Amniotic epithelial cell (primary cell): ENCODE measurements at places on chromosomes 2 and 18.

DNA sequence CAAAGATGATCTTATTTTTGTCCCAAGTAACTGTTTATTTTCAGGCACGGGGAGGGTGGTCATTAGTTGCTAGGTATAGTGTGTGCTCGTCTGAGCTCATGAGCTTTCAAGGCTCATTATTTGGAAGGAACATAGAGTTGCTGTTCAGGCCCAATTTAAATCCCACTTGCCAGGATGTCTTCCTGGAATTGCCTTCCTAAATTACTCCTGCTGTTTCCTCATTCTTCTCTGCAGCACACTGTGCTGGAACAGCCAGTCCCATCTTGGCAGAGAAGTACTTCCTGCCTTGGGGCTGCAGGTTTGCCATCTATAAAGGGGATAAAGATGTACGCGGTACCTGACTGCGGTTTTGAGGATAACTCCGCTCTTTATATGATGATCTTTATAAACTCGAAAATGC lies 37.3 kb downstream of the GREB1 start:
- no peak for DNase-seq

- DNase-seq, result no peak
Observed at GRCh38 chr2:127681288-127681804, 6.0 kb upstream of the LIMS2 start.

DNA sequence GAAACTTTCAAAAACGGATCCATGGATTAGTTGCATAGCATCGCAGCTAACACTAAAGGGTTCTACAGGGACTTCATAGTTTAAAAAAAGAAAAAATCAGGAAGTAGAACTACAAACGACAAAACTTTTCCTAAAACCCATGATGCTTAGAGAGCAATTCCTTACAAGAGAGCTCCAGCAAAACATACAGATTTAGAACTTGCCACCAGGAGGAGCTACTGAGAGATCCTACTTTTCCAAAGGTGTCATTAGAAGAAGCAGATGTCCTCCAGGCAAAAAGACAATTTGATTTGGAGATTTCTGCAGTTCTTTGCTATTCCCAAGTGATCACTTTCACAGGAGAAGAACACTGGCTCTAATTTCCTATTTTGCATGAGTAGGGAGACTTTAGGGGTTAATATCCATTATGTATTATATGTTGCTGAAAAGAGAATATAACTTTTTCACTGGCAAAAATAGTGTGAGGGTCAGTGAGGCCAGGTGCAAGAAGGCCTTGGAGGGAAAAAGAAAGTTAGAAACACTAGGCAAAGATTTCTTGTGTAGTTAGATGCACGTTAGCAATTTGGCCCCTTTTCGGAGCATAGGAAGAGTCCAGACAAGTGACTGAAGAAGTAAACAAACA lies 436.2 kb downstream of the SUCLG1 start:
- DNase-seq, result peak; percentile 15

- DNase-seq, result no peak
Observed at GRCh38 chr2:180979749-180980105, 678 bp upstream of the UBE2E3 start.

DNA sequence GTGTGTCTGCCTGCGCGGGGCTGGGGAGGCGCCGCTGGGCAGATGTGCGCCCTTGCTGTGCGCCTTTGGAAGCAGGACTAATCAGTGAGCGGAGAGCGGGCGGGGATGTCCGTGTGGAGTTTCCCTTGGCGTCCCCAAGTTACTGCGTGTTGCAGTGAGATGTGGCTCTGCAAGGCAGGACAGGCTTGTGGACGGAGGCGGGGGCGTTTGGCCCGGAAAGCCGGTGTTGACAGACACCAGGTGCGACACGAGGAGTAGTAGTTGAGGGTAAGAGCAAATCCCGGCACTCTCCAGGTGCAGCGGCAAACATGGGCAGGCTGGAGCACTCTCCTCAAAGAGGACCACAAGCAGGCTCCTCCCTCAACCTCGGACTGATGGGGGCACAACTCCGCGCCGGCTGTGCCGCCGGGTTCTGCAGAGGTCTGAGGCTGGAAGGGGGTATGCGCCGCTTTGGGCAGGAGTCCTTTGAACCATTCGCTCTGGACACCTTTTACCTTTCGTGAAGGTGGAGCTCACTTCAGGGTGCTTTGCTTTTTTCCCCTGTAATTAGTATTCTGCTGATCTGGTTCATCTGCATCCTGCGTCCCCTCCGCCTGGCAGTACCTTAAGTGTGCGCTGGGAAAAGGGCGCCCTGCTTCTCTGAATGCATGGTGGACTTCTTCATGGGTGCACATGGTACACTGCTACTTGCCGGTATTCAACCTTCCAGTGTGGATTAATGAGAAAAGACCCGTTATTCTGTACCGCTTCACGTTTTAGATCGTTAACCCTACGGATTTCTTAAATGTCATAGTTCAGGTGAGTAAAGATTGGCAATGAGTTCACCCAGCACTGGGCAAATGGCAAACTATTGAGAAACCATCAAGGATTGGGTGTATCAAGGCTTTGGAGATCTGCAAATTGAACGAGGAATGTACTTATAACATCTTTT lies 608 bp downstream of the CDH7 start:
- no peak for DNase-seq

DNA sequence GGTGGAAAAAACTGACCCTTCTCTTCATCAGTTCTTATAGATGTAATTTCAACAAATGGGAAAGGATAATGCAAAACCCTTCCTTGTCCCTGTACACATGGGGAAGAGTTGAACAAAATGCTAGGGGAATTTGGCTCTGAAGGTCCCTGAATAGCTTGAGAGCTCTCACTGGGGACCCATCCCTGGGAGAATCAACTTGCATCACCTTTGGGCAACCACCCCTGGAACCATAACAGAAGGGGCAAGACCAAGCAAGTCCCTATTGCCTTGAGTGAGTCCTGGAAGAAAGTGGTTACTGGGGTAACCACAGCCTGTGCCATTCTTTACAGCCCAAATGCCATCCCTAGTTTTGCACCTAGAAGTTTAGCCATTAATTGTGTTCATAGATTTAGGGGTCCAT lies 52.2 kb upstream of the B3GNT2 start:
- DNase-seq, result no peak

DNA sequence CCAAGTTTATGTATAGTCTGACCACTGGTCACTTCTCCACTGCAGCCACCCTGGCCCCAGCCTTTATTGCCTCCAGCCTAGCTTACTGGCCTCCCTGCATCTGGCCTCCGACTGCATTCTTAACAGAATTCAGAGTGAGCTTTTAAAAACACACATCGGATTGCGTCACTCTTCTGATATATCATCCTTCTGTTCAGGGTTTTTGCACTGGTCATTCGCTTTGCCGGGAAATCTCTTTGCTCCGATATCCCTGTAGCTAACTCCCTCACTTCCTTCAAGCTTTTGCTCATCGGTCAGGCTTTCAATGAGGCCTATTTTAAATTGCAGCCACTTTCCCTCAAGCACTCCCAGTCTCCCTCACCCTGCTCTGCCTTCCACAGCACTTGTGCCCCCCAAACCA lies 101.6 kb upstream of the DLX2 start:
- peak; percentile 82 for DNase-seq

DNA sequence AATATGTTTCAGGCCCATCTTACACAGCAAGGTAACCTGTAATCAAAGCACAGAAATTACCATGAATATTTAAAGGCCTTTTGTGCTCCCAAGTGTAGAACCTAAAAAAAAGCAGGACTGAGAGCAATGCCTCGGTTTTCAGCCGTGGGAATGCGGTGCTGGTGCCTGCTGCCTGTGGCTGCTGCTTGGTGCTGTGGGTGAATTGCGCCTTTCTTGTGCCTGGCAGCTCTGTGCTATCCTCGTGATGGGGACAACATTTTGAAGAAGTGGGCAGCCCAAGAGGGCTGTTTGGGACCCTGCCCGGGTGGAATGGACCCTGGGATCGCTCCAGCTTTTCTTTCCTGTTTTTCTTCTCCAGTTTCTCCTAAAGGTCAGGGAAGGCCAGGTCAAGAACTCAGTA lies 91.2 kb downstream of the ASAP2 start:
- no peak for DNase-seq

GRCh38 chr2:188456114-188456909 lies 164.6 kb downstream of the GULP1 start:
- DNase-seq, result no peak

DNA sequence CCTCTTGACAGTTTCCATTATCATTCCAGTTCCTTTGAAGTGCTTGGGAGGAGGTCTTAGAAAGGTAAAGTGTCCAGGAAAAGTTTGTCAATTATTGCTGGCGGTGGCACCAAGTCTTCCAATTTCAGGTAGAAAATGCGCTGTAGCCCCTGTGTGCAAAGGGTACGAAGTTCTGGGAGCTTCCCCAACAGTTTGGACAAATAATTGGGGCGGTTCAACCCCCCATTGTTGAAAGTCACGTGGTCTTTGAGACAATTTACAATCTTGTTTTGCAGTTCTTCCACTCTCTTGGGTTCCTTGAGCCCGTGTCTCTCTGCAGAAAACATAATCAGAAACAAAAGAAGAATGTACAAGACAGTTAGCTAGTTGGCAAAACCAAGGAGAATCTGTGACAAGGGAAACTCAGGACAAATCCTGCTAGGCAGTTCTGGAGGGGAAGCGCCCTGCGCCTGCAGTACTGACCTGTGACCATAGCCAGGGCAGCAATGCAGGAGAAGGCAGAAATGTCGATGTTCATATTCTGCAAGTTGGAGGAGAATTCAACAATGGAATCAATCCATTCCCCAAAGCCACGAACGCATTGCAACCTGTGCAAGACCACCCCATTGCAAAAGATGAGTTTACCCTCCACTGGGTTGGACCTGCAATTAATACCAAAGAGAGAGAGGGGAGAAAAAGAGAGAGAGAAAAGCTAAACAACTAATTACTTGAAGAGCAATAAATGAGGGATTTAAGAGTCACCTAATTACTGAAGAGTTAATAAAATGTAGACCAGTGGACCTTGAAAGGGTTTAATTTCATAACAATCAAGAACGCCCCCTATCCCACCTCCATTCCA lies 6.6 kb downstream of the NR4A2 start:
- DNase-seq, result no peak

DNA sequence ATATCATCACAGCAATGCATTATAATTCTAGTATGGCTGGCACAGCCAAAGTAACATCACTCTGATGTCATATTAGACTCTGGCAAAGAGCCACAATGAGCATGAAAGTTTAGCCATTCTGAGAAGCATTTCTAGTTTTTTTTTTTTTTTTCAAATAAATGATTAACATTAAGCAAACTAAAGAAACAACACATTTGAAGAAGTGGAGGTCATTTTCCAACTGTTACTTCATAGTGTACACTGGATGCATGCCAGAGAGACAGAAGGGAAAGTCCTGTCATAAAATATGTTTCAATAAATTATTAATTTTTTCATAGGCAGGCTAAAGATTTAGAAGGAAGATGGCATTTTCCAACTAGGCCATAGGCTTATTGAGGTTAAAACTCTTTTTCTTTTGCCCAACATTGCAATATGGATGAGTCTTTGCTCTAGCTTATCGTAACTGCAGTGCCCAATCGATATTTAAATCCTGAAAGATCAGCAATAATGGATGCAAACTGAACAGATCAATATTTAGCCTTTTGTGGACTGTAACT lies 1630.4 kb upstream of the ACVR2A start:
- DNase-seq, result no peak

- DNase-seq, result no peak
Observed at GRCh38 chr2:124395961-124396360, 370.9 kb downstream of the CNTNAP5 start.

GRCh38 chr2:231129216-231129615 lies 4.4 kb upstream of the HTR2B start:
- no peak for DNase-seq

DNA sequence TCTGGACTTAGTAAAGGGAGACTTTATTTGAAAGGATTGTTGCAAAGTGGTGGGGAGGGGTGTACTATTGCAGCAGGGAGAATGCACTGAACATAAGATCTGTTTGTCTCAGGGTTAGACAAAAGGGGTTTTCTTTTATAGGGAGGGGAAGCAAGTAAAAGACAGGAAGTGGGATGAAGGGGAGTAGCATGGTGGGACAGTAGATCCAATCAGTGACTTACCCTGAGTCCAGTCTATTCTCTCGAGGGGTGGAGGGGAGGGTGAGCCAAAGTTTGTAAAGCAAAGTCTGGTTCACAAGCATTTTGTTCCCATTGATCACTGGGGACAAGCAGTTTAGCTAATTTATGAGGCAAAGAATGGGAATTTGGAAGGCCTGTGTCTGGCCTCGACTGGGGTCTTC lies 35.0 kb upstream of the CYP27C1 start:
- no peak for DNase-seq

- no peak for DNase-seq
Observed at GRCh38 chr2:70678576-70679143, 89.3 kb downstream of the ADD2 start.

- no peak for DNase-seq
Observed at GRCh38 chr2:151097895-151098294, 163.8 kb downstream of the RBM43 start.

DNA sequence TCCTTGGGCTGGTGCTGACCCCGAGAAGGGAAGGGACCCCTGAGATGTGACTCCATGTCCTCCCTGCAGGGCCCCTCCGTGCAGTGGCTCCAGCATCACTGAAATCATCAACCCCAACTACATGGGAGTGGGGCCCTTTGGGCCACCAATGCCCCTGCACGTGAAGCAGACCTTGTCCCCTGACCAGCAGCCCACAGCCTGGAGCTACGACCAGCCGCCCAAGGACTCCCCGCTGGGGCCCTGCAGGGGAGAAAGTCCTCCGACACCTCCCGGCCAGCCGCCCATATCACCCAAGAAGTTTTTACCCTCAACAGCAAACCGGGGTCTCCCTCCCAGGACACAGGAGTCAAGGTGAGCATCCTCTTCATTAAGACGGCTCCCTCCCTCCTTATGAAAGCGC lies 53.4 kb upstream of the ATG16L1 start:
- DNase-seq, result no peak

GRCh38 chr2:233271693-233272092 lies 20.2 kb downstream of the ATG16L1 start:
- no peak for DNase-seq

DNA sequence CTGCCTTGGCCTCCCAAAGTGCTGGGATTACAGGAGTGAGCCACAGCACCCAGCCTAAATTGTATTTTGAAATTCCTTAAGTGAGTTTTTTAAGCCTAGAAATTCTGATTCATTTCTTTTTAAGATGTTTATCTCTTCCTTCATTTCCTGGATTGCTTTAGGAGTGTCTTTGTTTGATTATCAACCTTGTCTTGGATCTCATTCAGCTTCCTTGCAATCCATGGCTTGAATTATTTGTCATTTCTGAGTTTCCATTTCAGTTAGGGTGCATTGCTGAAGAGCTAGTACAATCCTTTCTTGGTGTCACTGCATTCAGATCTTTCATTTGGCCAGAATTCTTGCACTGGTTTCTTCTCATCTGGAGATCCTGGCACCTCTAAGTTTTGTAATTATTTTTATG lies 606.4 kb upstream of the ZNF804A start:
- peak; percentile 11 for DNase-seq

- DNase-seq, result no peak
Observed at GRCh38 chr2:164842624-164842966, 972 bp upstream of the COBLL1 start.

DNA sequence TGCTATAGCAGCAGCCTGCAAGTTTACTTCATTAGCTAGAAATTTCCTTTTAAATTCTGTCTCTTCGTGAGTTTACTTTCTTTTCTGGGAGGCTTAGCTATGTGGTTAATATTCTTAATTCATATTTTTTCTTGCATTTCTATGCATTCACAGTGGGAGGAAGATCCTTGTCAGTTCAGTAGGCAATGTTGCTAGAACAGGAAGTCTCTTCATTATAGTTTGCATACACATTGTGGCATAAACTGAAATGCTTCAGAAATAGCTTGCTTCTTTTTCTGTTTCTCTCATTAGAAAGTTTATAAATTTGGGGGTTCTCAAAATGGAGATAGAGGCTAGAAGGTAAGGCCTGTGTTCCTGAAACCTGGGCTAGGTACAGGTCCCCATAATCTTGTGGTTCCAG lies 8.1 kb upstream of the ARHGAP15 start:
- no peak for DNase-seq

GRCh38 chr2:102592601-102593000 lies 26.8 kb upstream of the SLC9A2 start:
- peak; percentile 19 for DNase-seq
